ENCODE measurements at places on chromosomes 5 and 9. TPM values are rescaled to one million over a fixed set of nuclear protein-coding genes. Genes with fewer than 3 reads are reported as not detected.

DNA sequence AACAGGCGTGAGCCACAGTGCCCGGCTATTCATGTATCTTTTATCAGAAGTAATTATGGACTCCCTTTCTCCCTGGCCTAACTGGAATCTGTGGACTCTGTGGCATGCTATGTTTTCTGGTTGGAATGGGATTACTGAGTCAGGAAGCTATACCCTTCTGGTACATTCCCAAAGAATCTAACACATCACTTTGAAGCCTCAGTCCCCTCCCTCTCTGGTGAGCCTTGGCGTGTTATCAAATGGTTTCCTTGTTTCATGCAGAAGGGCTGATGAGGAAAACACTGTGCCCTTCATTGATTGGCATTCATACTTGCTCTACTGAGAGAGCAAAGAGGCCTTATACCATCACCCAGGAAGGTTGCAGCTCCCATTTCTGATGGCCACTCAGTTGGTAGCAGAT is 22.9 kb downstream of the C5orf15 start:
- no peak for DNase-seq
- H3K36me3 ChIP-seq: no peaks in the 10 kb centered on the region
- H3K4me3 ChIP-seq: no peak overlapping the region
- H3K27ac ChIP-seq: no peak overlapping the region

MPDZ gene
- total RNA-seq: 25.2 TPM

- H3K4me1 ChIP-seq: peaks cover 25% of the 10 kb centered on the region
- no peak for DNase-seq
- H3K27me3 ChIP-seq: no peaks in the 10 kb centered on the region
- H3K27ac ChIP-seq: no peak overlapping the region
- no peak overlapping the region for H3K4me3 ChIP-seq
Observed at GRCh38 chr9:72539824-72540347, 18.5 kb downstream of the TMC1 start.

GRCh38 chr9:224026-224425 is 9.4 kb downstream of the DOCK8 start:
- no peaks in the 10 kb centered on the region for H3K36me3 ChIP-seq
- no peaks in the 10 kb centered on the region for H3K4me1 ChIP-seq
- no peak for DNase-seq
- H3K27me3 ChIP-seq: no peaks in the 10 kb centered on the region
- no peak overlapping the region for H3K27ac ChIP-seq

DNA sequence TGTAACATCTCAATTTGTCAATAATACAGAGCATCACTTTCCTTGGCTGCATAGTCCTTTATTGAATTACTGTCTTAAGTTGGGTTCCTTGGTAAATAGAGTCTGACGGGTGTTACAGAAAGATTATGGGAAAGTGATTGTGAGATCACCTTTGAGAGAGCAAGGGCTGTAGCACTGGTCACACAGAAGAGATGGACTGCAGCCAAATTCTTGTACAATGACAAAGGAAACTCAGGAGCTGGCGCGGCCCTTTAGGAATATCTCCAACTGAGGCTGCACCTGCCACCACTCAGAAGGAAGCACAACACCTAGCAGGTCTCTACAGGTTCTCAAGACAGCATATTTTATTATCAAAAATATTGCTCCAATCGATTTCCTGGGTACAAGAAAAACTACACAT is 350.0 kb upstream of the ISL1 start:
- no peak for DNase-seq
- H3K4me1 ChIP-seq: no peaks in the 10 kb centered on the region
- no peaks in the 10 kb centered on the region for H3K36me3 ChIP-seq
- no peak overlapping the region for H3K27ac ChIP-seq

GRCh38 chr5:112208699-112209615 is 210.1 kb downstream of the EPB41L4A start:
- DNase-seq: no peak
- H3K36me3 ChIP-seq: no peaks in the 10 kb centered on the region
- no peak overlapping the region for H3K27ac ChIP-seq
- no peaks in the 10 kb centered on the region for H3K27me3 ChIP-seq
- no peak overlapping the region for H3K4me3 ChIP-seq
- H3K4me1 ChIP-seq: no peaks in the 10 kb centered on the region

GRCh38 chr9:73180403-73180802 is 28.7 kb downstream of the ANXA1 start:
- H3K36me3 ChIP-seq: no peaks in the 10 kb centered on the region
- peaks cover 39% of the 10 kb centered on the region for H3K4me1 ChIP-seq
- H3K4me3 ChIP-seq: no peak overlapping the region
- no peaks in the 10 kb centered on the region for H3K27me3 ChIP-seq

DNA sequence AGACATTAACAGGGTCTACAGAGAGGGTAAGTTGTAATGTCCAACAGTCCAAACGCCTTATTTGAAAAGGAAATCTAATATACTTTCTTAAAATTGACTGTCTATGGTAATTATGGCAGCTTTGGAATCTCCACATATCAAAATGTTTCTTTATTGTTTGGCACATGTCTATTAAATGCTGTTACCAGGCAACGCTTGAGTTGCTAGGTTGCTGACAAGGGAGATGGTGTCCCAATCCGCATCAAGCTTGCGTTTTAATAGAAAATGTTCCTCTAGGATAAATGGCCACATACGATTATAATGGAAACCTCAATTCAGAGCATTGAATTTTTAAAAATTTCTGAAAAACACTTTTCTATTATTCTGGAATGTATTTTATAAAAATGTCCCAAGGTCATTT is 9.2 kb downstream of the ANXA1 start:
- peaks cover 98% of the 10 kb centered on the region for H3K36me3 ChIP-seq
- H3K27ac ChIP-seq: no peak overlapping the region
- no peak for DNase-seq
- H3K4me3 ChIP-seq: no peak overlapping the region

GPBP1 gene
- total RNA-seq: 77.7 TPM

GRCh38 chr5:31122998-31123951 is 70.2 kb upstream of the CDH6 start:
- no peaks in the 10 kb centered on the region for H3K27me3 ChIP-seq
- peak overlapping the region; percentile 60 for H3K27ac ChIP-seq
- H3K4me1 ChIP-seq: peaks cover 16% of the 10 kb centered on the region
- no peak overlapping the region for H3K4me3 ChIP-seq
- H3K36me3 ChIP-seq: no peaks in the 10 kb centered on the region

MRPL36 gene
- total RNA-seq: 72.8 TPM

GRCh38 chr9:81841333-81841732 is 86.9 kb upstream of the SPATA31D4 start:
- no peaks in the 10 kb centered on the region for H3K27me3 ChIP-seq
- H3K27ac ChIP-seq: no peak overlapping the region
- DNase-seq: no peak
- H3K36me3 ChIP-seq: no peaks in the 10 kb centered on the region

DNA sequence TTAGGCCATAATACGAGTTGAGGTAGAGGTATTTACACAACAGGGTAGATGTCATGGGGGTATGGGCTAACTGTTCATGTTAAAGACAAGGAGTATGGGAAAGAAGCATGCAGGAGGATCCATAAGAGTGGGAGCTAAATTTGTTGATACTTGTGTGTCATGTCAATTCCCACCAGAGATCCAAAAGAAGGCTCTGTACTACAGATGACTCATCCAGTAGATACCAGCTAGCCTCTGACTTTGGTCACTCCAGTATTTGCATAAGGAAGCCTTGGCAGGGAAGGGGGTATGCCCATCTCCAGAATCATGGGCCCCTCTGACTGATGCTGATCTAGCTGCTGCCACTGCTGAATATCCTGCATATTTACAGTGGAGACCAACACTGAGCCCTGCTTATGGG is 743.7 kb upstream of the GRAMD2B start:
- H3K27ac ChIP-seq: no peak overlapping the region
- peaks cover 12% of the 10 kb centered on the region for H3K4me1 ChIP-seq
- no peak overlapping the region for H3K4me3 ChIP-seq
- DNase-seq: no peak
- H3K27me3 ChIP-seq: no peaks in the 10 kb centered on the region
- H3K36me3 ChIP-seq: no peaks in the 10 kb centered on the region

PRSS3 gene
- total RNA-seq: not detected

- H3K27me3 ChIP-seq: no peaks in the 10 kb centered on the region
- peaks cover 7% of the 10 kb centered on the region for H3K4me1 ChIP-seq
- DNase-seq: no peak
- no peak overlapping the region for H3K4me3 ChIP-seq
- no peak overlapping the region for H3K27ac ChIP-seq
Observed at GRCh38 chr5:43001748-43002147, 38.4 kb downstream of the ANXA2R start.

STK32A gene
- not detected for total RNA-seq

GRCh38 chr9:92378865-92379560 is 25.4 kb downstream of the OGN start:
- no peak overlapping the region for H3K27ac ChIP-seq
- no peaks in the 10 kb centered on the region for H3K27me3 ChIP-seq
- H3K4me1 ChIP-seq: no peaks in the 10 kb centered on the region
- no peak overlapping the region for H3K4me3 ChIP-seq

HSPB3 gene
- 32.5 TPM for total RNA-seq

TSSK1B gene
- 0.13 TPM for total RNA-seq

DNA sequence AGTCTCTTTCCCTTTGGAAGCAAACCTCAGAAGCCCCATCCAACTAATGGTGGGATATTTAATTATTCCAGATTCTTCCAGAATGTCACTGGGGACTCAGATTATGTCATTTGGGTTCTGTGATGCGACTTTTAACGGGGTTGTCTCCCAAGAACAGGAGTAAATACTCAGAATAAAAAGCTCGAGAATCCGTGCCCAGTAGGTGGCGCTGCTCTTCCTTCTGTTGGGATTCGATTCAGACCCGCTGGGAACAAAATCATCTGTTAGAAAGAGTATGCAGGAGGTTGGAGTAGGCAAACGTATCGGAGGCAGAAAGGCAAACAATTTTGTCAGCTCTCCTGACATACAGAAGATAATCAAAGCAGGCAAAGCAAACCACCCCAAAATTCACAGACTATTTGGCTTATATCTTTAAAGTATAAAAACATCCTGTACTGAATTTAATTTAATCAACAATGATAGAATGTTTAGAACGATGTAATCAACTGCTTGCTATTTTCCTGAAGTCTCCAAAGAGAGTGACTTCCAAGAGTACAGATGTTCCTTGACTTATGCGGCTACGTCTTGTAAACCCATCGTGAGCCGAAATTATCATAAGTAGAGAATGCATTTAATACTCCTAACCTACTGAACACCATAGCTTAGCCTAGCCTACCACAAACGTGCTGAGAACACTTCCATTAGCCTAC is 169.8 kb upstream of the RAI14 start:
- DNase-seq: peak; percentile 60
- no peak overlapping the region for H3K27ac ChIP-seq
- no peaks in the 10 kb centered on the region for H3K36me3 ChIP-seq
- peaks cover 15% of the 10 kb centered on the region for H3K4me1 ChIP-seq
- no peak overlapping the region for H3K4me3 ChIP-seq

- no peaks in the 10 kb centered on the region for H3K27me3 ChIP-seq
- DNase-seq: no peak
- H3K27ac ChIP-seq: 0 out of 2 replicates have a peak overlapping the region, but pooled peaks have one; percentile 11
- peaks cover 46% of the 10 kb centered on the region for H3K4me1 ChIP-seq
Observed at GRCh38 chr9:112755016-112755427, 4.5 kb downstream of the SNX30 start.

DNA sequence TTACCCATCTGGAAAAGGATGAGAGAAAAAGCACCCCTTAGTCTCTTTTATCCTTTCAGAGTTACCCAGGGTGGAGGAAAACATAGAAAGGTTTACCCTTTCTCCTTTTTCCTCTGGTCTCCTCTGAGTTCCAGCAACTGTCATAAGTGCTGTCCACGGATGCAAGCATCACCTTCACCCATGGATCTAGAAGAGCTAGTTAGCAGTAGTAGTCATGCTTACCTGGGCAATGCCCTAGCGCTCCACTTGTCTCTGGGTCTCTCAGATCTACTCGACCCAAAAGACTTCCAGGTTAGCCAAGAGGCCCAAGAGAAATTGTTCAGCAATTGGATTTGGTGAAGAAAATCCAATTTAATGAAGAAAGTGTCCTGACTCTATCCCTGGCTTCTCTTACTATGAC is 656.2 kb upstream of the PTPRD start:
- no peaks in the 10 kb centered on the region for H3K27me3 ChIP-seq
- H3K4me3 ChIP-seq: no peak overlapping the region
- H3K4me1 ChIP-seq: no peaks in the 10 kb centered on the region

GRCh38 chr5:17317473-17317872 is 100.0 kb downstream of the BASP1 start:
- no peak overlapping the region for H3K4me3 ChIP-seq
- no peaks in the 10 kb centered on the region for H3K36me3 ChIP-seq
- peak; percentile 63 for DNase-seq

- no peak for DNase-seq
- H3K4me1 ChIP-seq: no peaks in the 10 kb centered on the region
- H3K27ac ChIP-seq: no peak overlapping the region
- no peaks in the 10 kb centered on the region for H3K36me3 ChIP-seq
- no peaks in the 10 kb centered on the region for H3K27me3 ChIP-seq
- no peak overlapping the region for H3K4me3 ChIP-seq
Observed at GRCh38 chr5:174328631-174329299, 283.3 kb downstream of the NSG2 start.

ELOVL7 gene
- total RNA-seq: 0.05 TPM

GRCh38 chr5:115490596-115490995 is 54.0 kb downstream of the FEM1C start:
- no peak overlapping the region for H3K4me3 ChIP-seq
- H3K4me1 ChIP-seq: peaks cover 27% of the 10 kb centered on the region
- H3K27ac ChIP-seq: no peak overlapping the region
- H3K27me3 ChIP-seq: no peaks in the 10 kb centered on the region

CCDC180 gene
- 0.03 TPM for total RNA-seq

DNA sequence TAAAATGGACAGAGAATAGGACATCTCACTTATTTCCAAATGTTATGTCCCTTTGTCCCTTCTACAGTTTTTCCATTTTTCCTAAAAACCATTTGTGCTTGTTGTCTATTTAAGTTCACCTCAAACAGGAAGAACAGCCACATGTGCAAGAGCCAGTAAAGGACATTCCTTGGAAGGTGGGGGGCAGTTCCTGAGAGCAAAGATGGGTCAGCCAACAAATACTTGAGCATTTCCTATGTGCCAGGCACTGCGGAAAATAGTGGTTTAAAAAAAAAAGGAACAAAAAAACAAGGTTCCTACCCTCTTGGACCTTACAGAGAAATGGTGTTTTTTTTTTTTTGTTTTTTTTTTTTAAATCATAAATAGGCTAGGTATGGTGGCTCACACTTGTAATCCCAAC is 26.8 kb downstream of the ANP32B start:
- H3K27me3 ChIP-seq: no peaks in the 10 kb centered on the region
- H3K4me1 ChIP-seq: no peaks in the 10 kb centered on the region
- peaks cover 99% of the 10 kb centered on the region for H3K36me3 ChIP-seq
- no peak for DNase-seq

- no peak overlapping the region for H3K4me3 ChIP-seq
- no peak for DNase-seq
- no peaks in the 10 kb centered on the region for H3K27me3 ChIP-seq
- H3K27ac ChIP-seq: no peak overlapping the region
- 0 out of 2 replicates have a peak, but pooled peaks cover 3% of the 10 kb centered on the region for H3K36me3 ChIP-seq
Observed at GRCh38 chr9:93136011-93136440, 2.0 kb upstream of the NINJ1 start.

Measured in SJSA1 (cell line).